ENCODE measurements at places on chromosomes 6 and 20.

DNA sequence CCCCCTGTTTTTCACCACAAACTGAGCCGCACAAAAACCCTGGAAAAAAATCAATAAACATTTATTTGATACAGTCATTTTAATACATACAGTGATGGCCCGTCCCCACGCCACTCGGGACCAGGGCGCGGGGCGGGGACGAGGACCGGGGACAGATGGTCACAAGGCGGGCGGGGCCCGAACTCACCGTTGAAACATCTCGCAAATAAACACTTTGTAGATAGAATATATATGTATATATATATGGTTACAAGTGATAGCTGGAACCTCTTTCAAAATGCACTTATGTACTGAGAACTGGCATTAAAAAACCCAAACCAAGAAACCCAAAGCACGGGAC is 418 bp upstream of the UCKL1 start:
- DNase-seq, result no peak

GRCh38 chr6:40287296-40287850 is 299.8 kb downstream of the LRFN2 start:
- no peak for DNase-seq

GRCh38 chr6:137001299-137001976 is 43.3 kb downstream of the IL20RA start:
- no peak for DNase-seq

DNA sequence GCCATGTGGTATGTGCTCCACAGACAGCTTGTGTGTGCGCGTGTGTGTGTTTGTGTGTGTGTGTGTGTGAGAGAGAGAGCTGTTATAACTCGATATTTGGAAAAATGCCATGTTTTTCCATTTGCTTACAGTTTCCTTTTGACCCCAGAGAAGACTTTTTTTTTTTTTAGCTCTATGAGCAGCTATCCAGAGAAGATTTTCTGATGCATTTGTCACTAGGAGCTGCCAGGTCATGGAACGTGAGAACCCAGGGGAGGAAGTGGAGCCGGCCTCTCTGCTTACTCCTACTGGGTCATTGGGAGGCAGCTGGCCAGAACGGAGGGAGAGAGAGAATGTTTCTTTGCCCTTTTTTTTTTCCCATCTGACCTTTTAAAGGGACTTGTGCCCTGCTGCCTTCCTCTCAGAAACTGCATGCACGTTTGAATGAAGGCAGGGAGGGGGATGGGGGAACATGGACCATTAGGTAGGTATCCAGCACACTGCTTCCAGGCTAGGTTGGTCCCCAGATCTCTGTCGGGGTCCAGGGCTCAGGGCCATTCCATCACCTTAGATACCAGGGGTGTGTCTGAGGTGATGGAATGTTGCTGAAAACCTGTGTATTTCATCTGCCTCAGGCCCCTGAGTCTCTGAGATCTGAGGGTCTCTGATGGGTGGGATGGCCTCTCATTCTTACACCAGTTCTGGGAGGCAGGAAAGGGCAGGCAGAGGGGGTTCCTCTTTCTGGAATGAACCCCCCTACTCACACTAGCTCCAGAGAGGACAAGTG is 11.2 kb upstream of the MRPS18A start:
- DNase-seq, result no peak

DNA sequence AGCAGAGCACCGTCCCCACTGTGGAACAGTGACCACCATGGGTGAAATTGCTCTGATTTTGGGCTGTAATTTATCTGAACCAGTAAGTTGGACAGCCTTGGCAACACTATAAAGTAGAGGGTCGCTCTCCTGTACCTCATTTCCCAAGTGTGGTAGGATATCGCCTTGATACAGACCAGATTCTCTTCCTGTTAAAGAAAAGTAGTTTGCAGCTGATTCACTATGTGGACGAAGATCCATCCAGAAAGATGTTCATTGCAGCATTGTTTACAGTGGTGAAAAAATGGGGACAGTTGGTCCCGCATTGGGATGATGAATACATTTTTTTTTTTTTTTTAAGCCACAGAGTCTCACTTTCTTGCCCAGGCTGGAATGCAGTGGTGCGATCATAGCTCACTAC is 74.3 kb downstream of the SLX4IP start:
- no peak for DNase-seq

- no peak for DNase-seq
Measured at GRCh38 chr6:626236-626635, 30.7 kb downstream of the HUS1B start.

GRCh38 chr6:159012201-159012600 is 12.2 kb upstream of the RSPH3 start:
- no peak for DNase-seq

Data from CD4-positive, alpha-beta T cell treated with Interleukin-1 beta for 1 hour (primary cell).